ENCODE measurements at places on chromosomes 12 and 14. TPM values are rescaled to one million over a fixed set of nuclear protein-coding genes. Genes with fewer than 3 reads are reported as not detected.

The CLEC4D gene
- not detected for total RNA-seq

- no peaks in the 10 kb centered on the region for H3K36me3 ChIP-seq
- H3K27ac ChIP-seq = peak overlapping the region; percentile 61
- peaks cover 15% of the 10 kb centered on the region for H3K4me1 ChIP-seq
- DNase-seq = peak; percentile 16
- no peaks in the 10 kb centered on the region for H3K27me3 ChIP-seq
- H3K4me3 ChIP-seq = no peak overlapping the region
Measured at GRCh38 chr12:92943482-92944250, 14.6 kb upstream of the EEA1 start.

DNA sequence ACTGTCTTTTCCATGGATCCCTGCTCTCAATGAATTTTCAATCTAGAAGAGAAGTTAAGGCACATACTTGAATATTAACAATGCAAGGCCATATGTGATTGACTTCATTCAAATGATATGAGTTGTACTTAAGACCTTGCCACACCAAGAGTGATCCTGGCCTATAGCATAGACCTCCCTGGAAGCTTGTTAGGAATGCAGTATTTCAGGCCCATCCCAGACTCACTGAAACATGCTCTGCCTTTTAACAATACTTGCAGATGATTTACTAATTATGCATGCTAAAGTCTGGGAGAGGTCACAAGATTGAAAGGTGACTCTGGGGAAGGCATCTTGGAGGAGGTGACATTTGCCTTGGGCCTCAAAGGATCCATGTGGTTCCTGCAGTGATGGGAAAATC, 43.2 kb downstream of the RFX4 start:
- peaks cover 7% of the 10 kb centered on the region for H3K4me1 ChIP-seq
- DNase-seq = no peak
- no peak overlapping the region for H3K4me3 ChIP-seq

The ZDHHC22 gene
- not detected for total RNA-seq
